MV-4-11 (cell line): ENCODE measurements at places on chromosomes 7 and 10.

- DNase-seq = no peak
These were observed 727.9 kb upstream of the KCND2 start for GRCh38 chr7:119545118-119545517.

GRCh38 chr7:76395965-76396726 is 13.4 kb downstream of the SSC4D start:
- DNase-seq = no peak

GRCh38 chr7:55432939-55433784 is 68.0 kb downstream of the LANCL2 start:
- no peak for DNase-seq

GRCh38 chr10:72340510-72341261 is 14.0 kb downstream of the DNAJB12 start:
- no peak for DNase-seq

DNA sequence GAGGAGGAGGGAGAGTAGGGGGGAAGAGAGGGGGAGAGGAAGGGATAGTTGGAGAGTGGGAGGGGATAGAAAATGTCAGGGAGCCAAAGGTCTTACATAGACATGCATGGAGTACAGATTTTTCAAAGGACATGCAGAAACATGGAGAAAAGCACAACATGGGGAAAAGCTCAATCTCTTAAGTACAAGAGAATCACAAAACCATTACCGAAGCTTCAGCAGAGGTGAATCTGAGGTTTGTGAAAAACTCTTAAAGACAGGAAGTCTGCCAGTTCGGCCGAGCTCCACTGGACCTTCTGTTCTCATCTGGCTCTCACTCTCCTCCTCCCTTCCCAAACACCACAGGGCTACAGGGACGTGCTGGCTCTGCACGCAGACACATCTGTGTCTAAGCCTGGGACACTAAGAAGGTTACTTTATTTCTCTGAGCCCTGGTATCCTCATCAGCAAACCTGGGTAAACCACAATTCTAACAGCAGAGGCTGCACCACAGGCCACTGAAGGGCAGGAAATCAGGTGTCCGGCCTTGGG is 133.9 kb downstream of the COBL start:
- DNase-seq = no peak

GRCh38 chr7:5429857-5430611 is 6.4 kb upstream of the TNRC18 start:
- no peak for DNase-seq
